ENCODE measurements at places on chromosomes 7 and 10.

GRCh38 chr7:16270844-16271243 lies 150.5 kb downstream of the CRPPA start:
- DNase-seq, result no peak

GRCh38 chr7:19970514-19970913 lies 197.1 kb upstream of the TMEM196 start:
- DNase-seq, result no peak

DNA sequence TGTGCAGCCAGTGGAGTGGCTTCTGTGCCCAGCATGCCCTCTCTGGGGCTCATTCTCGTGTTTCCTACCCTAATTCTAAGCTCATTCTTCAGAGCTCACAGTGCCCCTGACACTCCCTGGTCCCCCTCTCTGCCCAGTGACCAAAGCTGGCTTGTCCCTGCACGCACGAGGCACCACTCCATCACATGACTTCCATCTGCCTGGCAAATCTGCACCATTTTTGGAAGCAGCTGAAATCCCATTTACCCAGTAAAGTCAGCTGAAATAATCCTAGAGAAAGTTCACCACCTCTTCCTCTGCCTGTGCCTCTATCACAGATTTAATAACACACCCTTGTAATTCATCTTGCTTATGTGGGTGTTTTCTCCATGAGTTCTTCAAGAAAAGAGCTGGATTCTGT lies 616.9 kb downstream of the PTPRN2 start:
- no peak for DNase-seq

GRCh38 chr10:17085011-17085725 lies 44.4 kb downstream of the CUBN start:
- DNase-seq, result no peak

DNA sequence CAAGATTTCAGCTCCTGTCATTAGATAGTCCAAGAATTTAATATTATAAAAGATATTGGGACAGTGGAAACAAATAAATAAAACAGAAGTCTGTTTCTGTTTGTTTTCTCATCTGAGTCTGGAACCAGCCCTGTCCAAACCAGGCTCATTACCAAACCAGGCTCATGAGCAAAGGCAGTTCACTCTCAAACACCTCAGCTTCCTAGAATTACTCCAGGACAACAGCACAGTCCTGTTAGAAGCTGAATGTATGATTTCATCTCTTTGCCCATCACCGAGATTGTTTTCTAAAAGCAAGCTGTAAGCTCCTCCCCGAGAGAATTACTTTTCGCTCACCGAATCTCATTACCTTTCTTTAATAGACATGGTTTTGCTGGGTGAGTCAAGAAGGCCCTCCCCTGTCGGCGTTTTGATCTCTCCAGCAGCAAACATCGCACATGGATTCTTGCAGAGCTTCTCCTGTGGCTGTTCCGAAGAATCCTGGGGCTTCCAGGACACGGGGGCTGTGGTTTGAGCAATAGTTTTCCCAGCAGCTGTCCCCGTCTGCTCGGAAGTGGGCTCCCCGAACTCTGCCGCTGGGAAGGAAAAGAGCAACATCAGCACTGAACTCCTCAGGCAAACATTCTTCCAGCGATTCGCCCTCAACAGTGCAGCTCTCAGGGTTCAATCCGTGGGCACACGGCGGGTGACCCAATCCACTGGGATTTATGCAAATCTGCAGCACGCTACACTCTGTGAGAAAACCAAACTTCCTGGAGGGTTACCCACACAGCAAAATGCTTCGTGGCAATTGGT lies 112.5 kb downstream of the SVIL start:
- DNase-seq, result no peak

- DNase-seq, result no peak
Observed at GRCh38 chr10:8418631-8419030, 364.1 kb downstream of the GATA3 start.

DNA sequence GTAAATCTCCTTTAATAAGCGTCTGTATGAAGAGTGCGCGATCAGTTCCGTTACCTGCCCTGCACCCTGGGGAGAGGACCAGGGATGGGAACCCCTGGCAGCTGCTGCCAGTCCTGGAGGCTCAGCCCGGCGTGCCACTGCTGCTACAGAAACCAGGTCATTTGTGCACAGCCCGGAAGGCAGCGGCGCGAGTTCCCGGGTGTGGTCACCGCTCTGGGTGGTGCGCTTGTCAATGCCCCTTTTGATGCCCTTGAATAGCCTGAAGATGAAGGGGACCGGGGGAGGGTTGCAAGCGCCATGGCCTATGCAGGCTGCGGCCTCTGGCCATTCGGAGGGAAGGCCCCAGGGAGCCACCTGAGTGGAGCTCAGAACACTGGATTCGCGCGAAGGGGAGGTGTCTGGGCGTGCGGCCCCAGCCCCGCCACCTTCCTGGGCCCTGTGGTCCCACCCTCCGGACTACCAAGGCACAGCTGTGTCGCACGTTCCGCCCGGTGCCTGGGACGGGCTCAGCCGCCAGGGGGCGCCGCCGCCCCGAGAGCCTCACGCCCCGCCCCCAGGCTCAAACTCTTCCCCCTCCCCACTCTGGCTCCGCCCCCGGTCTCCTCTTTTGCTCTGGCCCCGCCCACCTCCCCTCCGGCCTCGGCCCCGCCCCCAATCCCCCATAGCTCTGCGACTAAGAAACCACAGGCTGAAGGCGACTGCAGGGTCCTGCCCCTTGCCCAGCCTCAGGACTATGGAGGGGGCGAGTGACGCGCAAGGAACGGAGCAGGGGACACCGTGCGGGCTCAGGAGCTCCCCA lies 16.5 kb downstream of the AP5Z1 start:
- peak; percentile 59 for DNase-seq

- DNase-seq, result no peak
Observed at GRCh38 chr10:110303681-110304080, 1.0 kb downstream of the SMNDC1 start.

DNA sequence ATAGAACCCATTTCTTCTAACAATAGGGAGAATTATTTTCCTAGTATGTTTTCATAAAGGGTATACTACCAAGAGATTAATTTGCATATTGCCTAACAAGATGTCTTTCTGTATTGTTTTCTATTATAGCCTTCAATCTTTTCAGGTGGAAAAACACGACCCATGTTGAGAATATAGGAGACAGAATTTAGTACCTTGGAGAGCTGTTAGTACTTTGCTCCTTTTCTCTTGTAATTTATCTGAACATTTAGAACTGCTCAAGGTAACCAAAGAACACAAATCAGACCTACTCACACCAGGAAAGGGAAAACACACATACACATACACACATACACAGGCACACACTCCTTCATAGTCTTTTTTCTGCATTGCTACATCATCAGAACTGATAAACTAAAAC lies 7.8 kb upstream of the TRDMT1 start:
- DNase-seq, result no peak

DNA sequence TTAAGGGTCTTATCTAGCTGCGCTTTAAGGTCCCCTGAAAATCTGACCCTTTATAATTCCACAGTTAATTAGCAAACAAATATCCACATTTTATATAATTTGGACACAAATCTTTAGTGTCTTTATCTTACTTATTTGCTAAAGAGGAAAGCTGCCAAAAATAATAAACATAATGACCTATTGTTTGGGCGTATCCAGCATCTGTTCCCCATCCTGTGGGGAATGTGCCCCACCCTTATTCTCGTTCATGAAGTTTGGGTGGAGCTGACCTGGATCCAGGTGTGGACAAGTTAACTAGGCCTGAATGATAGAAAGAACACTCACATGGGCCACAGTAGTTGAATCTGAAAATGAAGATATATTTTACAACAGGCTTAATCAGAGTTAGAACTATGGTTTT lies 218.3 kb downstream of the CRPPA start:
- DNase-seq, result no peak

DNA sequence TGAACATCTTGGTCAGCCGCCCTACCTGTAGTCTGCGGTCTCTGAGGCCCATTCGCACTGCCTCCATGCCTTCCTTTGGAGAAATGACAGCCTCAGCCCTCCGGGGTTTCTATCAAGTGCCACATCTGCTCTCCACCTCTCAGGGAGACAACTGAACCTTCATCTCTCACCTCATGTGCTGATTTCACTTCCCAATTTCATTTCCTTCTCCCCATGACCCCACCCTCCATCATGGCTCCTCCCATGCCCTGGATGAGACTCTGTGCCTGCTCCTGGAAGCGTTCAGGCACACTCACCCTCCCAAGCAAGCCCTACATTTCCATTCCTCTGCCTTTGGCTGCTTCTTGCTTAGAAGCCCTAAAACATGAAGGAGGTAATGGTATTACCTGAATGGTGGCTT lies 7.8 kb upstream of the SCD start:
- DNase-seq, result no peak

DNA sequence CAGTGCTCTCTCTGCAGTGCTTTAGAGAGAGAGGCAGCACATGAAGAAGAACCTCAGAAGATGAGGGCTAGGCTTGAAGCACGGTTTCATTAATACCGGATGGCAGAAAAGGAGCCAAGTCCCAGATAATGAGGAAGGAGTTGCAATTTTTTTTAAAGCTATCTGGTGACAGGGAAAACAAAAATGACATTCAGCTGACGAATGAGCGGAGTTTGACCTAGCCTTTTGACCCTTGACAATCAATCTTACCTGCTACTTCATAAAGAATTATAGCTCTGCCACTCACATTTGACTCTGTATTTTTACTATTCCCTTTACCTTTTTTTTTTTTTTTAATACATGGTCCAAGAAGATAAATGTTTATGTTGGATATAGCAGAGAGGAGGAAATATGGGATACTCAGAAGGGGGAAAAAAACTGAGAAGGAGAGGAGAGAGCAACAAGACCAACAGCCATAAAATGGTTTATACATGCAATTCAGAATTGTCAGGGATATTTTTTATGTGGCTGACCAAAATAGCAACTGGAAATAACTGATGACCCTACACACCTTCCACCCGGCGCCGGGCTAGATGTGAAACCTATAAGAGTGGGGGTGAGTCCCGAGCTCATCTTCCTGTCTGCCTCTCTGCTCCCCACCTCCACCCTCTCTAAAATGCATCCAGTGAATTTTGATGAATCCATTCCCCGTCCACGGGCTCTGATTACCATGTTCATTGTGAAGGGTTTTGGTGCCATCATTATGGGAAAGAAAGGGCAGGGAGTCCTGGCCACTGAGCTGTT lies 274.4 kb upstream of the YAE1 start:
- no peak for DNase-seq

- no peak for DNase-seq
Observed at GRCh38 chr10:17784688-17785087, 24.5 kb upstream of the MRC1 start.

DNA sequence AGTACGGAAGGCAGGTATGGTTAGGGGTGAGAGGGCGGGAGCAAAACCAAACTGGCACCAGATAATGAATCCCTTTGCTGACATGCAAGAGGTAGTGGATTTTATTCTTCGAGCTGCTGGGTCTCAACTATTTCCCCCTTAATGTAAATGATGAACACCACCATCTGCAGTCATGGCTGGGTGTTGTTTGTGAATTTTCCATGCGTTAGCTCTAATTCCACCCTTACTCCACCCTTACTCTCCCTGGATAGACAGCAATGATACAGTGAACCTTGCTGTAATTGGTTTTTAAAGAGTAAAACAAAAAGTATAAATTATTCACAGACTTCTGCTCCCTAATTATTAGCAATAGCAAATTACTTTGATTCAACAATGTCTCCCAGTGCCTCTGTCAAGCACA lies 74.5 kb upstream of the PDE1C start:
- no peak for DNase-seq
